ENCODE measurements at places on chromosomes 1 and 21. TPM values are rescaled to one million over a fixed set of nuclear protein-coding genes. Genes with fewer than 3 reads are reported as not detected.
A peak's percentile ranks its signal among the peaks of the same experiment; 100 is the strongest.

Gene NOL9
- total RNA-seq, result 23.7 TPM

Gene SYT11
- not detected for total RNA-seq

Gene OPRD1
- total RNA-seq, result 0.03 TPM

Gene OR11L1
- not detected for total RNA-seq

Gene LRRC71
- total RNA-seq, result not detected

Gene TNFRSF25
- total RNA-seq, result 9.7 TPM

Gene PUSL1
- 157 TPM for total RNA-seq

DNA sequence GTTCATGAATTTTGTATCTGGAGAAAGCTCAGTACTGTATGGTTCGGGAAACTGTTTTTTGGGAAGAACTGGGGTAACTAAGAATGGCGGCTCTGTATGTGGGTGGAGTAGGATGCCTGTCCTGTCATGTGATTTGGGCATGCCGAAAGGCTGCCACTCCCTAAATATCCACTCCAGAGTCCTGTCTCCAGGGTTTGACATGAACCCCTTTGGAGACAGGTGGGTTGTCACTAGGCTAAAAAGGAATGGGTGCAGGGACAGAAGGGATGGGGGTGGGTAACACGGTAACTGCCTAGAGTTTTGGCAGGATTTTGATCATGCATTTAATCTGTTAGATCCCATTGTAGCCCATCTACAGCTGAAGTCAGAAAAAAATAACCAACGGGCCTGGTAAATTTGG, 150.1 kb downstream of the KCNJ6 start:
- no peak for DNase-seq

- DNase-seq, result no peak
These were observed 22.5 kb upstream of the LAX1 start for GRCh38 chr1:203742436-203742835.

DNA sequence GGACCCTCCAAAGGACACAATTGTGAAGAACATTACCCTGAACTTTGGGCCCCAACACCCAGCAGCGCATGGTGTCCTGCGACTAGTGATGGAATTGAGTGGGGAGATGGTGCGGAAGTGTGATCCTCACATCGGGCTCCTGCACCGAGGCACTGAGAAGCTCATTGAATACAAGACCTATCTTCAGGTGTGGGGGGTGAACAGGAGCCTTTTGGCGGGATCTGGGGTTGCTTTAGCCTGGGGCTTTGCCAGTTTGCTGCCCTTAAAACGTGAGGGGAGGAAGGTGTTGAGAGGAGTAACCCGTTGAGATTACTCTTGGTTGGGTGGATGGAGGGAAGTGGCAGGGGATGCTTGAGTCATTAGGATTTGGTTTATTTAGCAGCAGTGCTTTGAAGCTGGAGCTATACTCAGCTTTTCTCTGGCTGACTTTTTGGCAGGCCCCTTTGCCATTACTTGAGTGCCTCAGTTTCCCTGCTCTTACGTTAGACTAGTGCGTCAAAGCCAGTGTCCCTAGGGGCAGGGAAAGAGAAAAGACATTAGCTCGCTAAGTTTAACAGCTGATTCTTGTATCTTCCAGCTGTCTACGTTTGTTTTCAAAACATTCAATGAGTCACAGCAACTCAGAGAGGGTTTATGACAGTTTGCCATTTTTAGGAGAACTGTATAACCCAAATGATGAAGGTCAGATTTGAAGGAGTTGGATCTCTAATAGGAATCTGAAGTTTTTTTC, 4.4 kb downstream of the NDUFS2 start:
- DNase-seq, result no peak

DNA sequence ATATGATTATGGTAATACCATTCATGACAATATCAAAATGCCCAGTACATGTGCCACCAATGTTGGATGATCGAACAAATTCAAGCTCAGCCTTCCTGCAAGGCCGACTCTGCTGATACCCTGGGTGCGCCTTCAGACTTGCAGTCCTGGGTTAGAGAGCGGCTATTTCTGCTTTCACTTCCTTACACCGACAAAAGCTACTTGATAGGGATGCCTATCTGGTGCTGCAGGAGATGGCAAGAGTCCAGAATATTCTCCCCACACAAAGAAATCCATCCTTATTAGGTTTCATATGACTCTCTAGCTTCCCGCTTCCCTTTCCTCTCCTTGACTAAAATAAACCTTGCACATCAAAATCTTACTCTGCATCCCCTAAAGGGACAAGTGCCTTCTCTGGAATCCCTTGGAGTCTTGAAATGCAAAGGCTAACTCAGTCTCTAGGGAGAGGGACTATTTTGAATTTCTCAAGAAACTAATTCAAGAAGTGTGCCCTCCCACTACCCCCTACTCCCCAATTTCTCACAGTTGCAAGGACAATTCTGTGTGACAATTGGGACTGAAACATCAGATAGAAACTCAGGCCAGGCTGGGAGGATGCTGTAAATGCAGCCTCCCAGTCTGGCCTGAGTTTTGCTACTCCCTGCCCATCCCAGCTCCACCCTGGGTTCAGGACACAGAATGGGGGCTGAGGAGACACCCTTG, 103.1 kb upstream of the USP24 start:
- no peak for DNase-seq

DNA sequence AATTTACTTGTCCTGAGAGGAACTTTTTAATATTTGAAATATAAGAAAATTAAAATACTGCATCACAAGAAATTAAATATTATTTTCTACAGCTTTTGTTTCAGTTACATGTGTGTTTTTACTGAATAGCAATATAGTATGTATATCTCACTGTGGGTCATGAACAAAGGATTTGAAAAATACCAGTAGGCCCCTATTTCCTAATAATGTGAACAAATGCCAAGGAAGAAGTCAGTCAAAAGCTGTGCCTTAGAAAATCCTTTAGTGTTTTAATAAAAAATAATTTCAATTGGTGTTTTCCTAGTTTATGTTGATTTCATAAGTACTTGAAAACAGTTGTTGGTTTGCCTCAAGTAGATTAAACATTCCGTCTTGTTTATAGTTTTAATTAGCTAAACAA, 46.7 kb downstream of the SMYD3 start:
- DNase-seq, result no peak

- no peak for DNase-seq
These were observed 12.9 kb downstream of the COPA start for GRCh38 chr1:160330119-160330518.

DNA sequence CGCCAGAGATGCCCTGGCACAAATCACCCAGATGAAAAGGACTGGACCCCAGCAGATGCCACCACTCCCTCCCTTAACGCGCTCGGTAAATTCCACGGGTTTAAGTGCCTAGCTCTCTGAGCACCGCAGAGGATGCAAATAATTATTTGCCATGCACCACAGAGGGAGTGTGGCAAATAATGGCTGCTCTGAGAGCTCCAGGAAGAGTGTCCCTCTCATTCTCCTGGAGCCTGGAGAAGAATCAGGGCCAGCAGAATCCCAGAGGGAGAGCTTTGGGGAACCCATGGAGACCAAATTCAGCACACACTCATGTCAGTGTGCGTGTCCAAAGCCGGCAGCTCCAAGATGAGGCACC, 667 bp downstream of the HHIPL2 start:
- no peak for DNase-seq

- peak; percentile 24 for DNase-seq
These were observed 18.8 kb downstream of the TMPRSS15 start for GRCh38 chr21:18384771-18385170.

DNA sequence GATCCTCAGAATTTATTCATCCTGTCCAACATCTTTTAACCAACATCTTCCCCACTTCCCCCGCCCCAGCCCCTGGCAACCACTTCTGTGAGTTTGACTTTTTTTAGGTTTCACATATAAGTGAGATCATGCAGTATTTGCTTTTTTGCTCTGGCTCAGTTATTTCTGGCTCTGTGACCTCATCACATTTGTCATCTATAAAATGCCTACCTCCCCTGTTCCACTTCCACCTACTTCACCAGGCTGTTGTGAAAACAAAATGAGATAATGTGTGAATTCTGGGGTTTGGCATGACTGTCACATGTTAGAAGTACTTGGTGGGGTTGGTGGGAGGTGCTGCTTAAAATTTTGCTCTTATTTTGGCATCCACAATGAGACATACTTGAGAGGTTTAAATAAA, 18.4 kb downstream of the HHAT start:
- no peak for DNase-seq

DNA sequence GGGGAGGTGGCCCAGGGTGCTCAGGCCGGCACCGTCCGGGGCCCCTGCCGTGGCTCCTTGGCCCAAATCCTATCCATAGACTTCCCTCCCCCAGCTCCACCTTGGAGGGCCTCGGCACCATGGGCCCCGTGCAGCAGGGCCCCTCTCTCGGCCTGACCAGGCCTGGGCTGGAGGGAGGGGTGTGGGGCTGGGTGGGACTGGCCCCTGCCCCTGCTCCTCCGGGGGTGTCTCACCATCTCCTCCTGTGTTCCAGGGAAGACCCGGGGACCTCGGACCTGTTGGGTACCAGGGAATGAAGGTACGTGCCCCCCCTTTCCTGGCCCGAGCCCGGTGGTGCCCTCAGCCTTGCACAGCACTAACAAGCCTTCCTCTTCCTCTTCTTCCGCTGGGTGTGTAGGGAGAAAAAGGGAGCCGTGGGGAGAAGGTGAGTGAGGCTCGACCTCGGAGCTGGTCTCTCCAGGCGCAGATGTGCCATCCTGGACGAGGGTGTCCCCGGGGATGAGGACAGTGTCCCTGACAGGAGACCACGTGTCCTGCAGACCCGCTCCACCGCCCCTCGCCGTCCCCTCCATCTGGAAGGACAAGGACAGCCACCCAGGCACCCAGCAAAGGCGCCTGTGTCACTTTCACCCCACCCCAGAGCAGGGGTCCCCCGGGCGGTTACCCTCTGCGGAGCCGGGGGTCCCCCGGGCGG, 7.9 kb downstream of the COL6A1 start:
- no peak for DNase-seq

DNA sequence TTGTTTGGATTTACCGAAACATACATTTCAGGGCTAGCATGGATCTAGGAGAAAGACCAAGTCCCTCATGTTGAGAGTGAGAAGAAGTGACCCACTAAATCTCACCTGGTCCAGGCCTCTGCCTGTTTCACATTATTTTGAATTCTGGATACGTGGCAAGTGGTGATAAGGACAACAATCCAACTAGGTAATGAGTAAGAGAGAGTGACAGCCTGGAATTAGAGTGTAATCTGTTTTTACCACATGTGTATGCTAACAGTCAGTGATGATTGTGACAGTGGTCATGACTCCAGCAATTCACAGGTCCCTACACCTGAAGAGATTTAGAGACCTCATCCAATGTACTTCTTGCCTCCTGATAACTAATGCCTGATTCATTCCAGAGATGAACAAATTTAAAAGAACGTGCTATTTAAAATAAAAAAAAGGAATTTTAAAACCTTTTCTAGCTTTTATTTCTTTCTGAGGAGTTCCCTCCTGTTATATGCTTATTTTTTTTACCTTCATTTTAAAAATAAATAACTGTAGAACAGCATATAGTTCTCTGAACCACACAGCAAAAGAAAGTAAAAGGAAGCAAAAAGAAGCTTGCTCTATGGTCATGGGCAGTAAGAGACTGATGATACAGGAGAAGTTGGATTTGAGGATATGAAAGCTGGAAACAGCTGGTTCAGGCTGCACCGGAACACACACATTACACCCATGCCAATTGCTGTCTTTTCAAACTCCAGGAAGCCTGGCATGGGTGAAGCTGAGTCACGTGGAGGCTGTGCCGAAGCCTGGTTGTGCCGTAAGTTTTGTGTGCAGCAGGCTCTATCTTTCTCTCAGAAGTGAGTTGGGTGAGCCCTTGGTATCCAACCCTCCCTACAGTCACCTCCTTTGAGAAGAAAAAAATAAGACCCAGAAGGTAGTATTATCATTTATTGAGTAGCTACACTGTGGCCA, 14.7 kb downstream of the C1orf116 start:
- peak; percentile 69 for DNase-seq

- no peak for DNase-seq
These were observed 486.6 kb downstream of the USP25 start for GRCh38 chr21:16216288-16216962.

DNA sequence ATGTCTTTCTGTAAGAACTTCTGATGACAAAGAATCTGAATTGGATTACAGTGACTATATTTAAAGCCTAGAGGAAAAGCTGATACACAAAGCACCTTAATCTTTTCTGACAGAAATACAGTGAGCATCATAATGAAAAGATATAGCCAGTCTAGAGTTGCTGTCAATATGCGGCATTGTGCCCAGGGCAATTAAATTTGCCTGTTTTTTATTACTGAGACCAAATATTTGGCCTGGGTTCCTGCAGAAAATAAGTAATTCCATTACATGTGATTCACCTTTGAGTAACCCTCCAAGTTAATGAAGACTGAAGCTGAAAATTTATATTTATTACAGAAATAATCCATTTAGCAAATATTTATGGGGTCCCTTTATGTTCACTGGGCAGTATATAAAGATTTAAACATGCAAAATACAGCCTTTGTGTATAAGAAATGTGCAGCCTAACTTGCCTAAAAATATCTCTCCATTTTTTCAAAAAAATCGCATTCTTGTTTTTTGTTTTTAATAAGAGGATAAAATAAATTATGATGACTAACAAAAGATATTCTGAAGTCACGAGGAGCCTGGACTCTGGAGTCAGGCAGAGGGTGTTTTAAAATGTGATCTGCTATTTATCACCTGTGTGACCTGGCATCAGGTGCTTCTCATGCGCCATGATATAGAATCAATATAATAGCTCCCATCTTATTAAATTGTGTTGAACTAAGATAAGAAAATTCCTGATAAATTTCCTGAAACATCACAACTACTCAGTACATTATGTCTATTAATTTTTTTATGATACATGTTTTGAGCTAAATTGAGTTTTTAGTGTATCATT, 83.6 kb downstream of the SGIP1 start:
- no peak for DNase-seq

DNA sequence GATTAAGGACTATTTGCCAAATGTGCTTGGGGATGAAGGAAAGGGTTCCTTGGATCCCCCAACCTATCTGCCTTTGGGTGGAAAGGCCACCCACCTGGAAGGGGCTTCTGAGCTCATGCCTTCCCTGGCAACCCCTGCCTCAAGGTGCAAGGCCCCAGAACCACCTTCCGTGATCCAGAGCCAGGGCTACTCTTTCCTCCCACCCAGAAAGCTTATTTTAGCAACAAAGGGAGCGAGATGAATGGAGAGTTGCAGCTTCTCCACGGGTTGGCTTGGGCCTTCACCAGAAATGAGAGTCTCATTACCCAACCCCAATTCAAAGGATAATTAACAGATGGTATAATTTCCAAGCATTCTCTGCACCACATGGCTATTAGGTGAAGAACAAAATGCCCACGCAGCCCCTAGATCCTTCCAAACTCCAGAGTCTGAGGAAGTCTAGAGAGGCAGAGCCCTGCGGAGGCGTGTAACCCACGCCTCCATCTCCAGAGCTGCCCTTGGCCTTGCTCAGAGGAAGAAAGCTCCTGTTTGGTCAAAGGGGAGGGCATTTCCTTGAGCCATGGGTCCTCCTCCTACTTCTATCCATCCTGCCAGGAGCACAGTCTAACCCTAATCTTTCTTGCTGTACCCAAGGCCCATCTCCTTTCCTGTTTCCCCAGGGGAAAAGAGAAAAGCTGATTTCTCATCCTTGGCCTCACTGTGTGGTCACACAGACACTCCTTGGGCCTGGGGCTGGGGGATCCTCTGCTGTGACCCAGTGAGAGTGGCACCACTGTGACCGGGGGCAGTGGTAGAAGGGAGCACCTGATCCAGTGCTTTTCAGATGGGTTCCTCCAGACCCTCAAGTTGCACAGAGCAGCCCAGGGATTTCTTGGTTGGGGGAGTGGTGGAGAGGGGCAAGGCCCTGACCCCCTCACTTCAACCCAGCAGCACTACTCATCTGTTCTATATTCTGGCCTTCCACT, 1.7 kb upstream of the CELSR2 start:
- no peak for DNase-seq

Data from HT-29 (cell line).